ENCODE measurements at places on chromosomes 12 and 14. TPM values are rescaled to one million over a fixed set of nuclear protein-coding genes. Genes with fewer than 3 reads are reported as not detected.

- DNase-seq, result no peak
Observed at GRCh38 chr14:98834119-98834518, 437.9 kb downstream of the BCL11B start.

GRCh38 chr12:3241621-3242020 is 164.4 kb downstream of the TSPAN9 start:
- DNase-seq, result no peak

DNA sequence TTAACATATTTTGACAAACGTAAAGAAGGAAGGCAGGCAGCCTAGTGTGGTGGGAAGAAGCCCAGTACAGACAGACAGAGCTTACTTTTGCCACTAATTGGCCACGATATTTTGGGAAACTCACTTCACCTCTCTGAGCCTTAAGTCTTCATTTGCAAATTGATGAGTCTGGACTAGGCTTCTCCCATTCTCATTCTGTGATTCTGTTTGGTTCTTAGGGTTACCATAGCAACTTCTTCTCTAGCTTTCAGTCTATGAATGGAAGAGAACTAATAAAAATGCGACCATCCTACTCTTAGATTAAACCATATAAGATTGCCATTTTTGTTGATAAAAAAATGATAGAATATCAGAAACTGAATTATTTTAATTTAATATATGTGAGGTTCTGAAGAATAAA is 210.5 kb downstream of the SNAPC1 start:
- no peak for DNase-seq

- no peak for DNase-seq
Observed at GRCh38 chr12:28050606-28051005, 78.1 kb upstream of the PTHLH start.

DNA sequence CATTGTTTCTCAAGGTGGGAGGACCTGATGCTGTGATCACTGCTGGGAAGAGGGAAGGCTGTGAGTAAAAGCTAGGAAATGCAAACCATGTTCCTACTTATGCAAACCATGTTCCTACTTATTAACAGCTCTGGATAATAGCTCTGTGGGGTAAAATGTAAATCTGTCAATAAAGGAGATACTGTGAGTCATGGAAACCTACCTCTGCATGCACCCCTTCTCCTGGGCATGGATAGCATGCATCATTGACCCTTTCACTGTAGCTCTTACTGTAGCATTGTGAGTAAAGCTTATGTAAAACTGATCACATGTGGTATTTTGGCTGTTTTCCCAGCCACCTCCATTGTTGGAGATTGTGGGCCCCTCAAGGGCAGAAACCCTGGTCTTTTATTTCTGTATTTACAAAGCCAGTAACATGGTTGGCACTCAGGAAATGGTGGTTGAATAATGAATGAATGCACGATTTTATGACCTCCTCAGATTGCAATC is 253.7 kb downstream of the GRIN2B start:
- no peak for DNase-seq

- DNase-seq, result no peak
Observed at GRCh38 chr12:11628353-11628752, 21.1 kb upstream of the ETV6 start.

- no peak for DNase-seq
Observed at GRCh38 chr12:117231750-117232149, 41.5 kb upstream of the FBXO21 start.

DNA sequence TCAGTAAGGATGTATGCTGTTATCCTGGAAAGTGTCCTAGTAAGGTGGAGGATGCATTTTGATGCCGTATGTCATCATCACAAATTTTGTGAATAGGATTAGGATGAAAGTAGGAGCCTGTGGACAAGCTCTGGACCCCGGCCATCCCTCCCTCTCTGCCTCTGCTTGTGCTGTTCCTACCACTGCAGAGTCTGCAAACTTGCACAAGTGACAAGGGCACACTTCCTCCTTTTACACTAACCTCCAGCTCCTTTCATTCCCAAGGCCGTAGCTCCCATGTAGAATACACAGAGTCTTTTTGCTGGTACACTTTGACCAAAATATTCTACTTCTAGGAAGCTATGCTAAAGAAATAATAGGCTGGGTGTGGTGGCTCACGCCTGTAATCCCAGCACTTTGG is 13.3 kb upstream of the TMCC3 start:
- no peak for DNase-seq

DNA sequence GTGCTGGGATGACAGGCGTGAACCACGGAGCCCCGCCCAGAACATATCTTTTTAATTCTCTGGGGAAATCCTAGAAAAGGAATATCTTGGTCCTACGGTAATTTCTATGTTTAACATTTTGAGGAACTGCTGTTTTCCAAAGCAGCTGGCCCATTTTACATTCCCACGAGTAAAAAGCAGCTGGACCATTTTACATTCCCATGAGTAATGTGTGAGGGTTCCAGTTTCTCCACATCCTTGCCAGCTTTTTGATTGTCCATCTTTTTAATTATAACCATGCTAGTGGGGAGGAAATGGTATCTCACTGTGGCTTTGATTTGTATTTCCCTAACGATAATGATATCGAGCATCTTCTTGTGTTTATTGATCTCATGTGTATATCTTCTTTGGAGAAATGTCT is 4.4 kb upstream of the P2RX4 start:
- no peak for DNase-seq

- DNase-seq, result no peak
Observed at GRCh38 chr12:57765003-57765697, 1.7 kb downstream of the CYP27B1 start.

GRCh38 chr14:30210630-30211029 is 283.0 kb upstream of the PRKD1 start:
- DNase-seq, result no peak

DNA sequence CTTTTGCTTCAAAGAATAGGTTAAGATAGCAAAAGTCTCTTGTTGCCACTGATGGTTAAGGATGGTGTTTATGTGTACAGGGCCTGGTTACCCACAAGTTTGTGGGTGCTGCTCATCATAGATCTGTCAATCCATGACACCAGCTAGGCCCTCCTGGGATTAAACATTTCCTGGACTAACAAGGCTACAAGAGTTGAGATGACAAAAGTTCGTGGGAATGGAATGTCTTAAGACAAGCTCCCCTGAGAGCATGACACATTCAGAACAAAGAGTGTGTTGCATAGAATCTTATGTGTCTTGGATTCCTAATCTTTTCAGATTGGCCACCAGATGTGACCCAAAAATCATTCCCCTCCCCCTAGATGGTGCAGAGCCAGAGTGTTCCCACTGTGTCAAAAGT is 592.5 kb upstream of the USP15 start:
- no peak for DNase-seq

GRCh38 chr14:31047503-31047902 is 21.3 kb upstream of the STRN3 start:
- no peak for DNase-seq

GRCh38 chr12:29726321-29726692 is 57.4 kb downstream of the TMTC1 start:
- DNase-seq, result no peak

DNA sequence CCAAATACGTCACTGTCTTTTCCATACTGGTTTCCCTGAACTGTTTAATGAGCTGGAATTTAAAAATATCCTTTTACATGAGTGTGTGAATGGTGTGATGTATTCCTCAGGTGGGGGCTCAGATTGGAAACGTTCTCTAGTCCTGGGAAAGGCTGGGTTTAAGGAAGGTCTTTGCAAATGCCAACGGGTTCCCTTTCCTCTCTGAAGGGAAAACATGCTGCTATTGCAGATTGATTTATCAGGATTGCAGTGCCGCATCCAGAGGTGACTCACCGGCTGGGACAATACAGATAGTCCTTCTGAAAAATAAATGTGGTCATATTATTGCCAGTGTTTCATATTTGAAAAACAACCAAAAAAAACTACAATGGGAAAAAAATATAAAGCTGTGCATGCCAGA is 193.1 kb upstream of the FLRT2 start:
- DNase-seq, result no peak

DNA sequence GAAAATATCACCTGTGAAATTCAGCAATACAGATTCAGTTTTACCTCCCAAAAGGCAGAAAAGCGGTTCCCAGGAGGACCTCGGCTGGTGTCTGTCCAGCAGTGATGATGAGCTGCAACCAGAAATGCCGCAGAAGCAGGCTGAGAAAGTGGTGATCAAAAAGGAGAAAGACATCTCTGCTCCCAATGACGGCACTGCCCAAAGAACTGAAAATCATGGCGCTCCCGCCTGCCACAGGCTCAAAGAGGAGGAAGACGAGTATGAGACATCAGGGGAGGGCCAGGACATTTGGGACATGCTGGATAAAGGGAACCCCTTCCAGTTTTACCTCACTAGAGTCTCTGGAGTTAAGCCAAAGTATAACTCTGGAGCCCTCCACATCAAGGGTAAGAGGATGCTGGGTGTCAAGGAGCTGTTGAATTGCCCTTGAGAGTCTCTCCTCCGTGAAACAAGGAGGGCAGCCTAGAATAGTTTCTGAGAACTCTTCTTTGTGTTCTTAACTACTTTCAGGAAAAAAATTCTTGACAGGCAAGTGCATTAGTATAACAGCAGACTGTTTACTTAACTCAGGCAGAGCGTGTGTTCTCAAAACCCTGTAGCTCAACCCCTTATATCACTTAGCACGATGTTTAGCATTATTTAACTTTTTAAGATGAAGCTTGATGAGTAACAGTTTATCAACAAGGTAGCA is 7.7 kb downstream of the TDP1 start:
- DNase-seq, result no peak

DNA sequence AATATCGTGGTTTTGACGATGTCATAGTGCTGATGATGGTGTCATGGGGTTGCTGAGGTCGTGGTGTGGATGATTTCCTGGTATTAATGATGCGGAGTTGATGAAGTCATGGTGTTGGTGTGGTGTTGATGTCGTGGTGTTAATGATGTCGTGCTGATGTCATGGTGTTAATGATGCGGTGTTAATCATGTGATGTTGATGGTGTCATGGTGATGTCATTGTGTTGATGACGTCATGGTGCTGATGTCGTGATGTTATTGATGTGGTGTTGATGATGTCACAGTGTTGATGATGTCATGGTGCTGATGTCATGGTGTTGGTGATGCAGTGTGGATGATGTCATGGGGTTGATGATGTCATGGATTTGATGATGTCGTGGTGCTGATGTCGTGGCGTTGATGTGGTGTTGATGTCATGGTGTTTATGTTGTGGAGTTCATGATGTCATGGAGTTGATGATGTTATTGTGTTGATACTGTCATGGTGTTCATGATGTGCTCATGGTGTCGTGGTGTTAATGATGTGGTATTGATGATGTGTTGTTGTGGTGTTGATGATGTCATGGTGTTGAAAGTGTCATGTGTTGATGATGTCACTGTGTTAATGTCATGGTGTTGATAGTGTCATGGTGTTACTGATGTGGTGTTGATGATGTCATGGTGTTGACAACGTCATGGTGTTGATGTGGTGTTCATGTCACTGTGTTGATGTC is 48.5 kb upstream of the RIMBP2 start:
- DNase-seq, result no peak

GRCh38 chr14:68111097-68111852 is 291.7 kb downstream of the RAD51B start:
- DNase-seq, result no peak

DNA sequence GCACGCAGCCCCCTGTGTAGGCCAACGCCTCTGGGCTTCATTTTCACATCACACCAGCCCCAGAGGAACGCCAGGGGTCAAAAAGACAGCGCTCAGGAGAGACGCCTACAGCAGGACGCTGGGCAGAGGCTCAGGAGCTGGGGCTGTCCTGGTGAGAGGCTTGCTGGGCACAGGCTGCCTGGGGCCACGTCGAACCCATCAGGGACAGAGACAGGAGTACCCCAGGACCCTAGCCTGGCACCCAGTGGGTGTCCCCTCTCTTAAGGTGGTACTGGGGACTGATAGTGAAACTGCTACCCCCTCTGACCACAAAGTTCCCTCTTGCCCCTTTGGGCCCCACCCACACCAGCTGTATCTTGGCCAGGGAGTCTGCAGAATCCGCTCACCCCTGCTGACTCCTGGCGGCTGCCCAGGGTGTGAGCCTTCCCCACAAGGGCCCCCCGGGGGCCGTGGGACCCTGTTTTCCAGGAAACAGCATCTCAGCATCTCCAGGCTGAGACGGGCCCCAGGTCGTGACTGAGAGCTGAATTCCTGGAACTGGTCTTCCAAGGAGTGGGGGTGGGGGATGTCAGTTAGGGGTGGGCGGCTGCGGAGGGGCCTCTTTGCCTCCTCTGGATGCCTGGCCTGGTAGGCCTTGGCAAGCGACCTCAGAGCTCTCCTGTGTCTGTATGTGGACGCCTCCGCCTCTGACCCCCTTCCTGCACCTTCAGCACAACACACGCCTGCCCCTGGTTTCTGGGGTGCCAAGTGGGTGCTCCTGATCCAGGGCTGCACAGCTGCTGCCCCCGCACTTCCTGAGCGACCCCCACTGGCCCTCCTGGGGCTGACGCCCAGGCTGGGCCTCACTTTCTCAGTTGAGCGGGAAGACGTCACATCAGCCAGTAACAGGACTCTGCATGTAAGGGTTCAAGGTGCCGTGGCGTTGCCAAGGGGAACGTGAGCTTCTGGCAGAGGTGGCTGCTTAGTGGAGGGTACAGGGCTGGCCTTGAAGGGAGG is 321.9 kb upstream of the RTL1 start:
- no peak for DNase-seq

DNA sequence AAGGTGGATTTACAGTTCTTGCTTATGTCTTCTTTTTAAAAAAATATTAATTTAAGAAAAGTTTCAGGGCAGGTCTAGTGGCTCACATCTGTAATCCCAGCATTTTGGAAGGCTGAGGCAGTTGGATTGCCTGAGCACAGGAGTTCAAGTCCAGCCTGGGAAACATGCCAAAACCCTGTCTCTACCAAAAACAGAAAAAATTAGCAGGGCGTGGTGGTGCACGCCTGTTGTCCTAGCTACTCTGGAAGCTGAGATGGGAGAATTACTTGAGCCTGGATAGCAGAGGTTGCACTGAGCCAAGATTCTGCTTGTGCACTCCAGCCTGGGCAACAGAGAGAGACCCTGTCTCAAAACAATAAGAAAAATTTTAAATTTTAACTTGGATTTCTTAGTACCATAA is 5.4 kb upstream of the TAS2R46 start:
- no peak for DNase-seq

DNA sequence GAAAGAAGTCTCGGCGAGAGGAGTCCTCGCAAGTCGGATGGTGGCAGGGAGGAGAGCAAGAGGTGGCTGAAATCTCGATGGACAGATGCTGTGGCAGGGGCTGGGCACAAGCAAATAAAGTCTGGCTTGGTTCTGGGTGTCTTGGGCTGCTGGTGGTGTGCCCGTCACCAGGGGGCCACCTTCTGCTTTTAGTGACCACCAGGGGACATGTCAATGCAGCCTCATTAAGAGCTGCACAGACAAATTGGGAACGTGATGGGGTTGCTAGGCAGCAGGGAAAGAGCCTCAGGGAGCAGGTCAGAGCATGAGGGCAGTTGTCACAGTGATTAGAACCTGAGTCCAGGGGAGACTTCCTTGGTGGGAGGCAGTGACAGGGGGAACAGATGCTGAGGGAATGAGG is 44.0 kb downstream of the LRRC74A start:
- no peak for DNase-seq

Gene DDHD1
- 59.4 TPM for total RNA-seq

Gene KCNMB4
- total RNA-seq, result 67.2 TPM

Gene C12orf60
- total RNA-seq, result 3.6 TPM

Gene MMP19
- not detected for total RNA-seq

Gene PTPN21
- 9.0 TPM for total RNA-seq

Gene CMKLR1
- 1.7 TPM for total RNA-seq

Gene CACNA2D4
- not detected for total RNA-seq

Gene KRT71
- total RNA-seq, result not detected
